ENCODE measurements at places on chromosomes 5 and 9. TPM values are rescaled to one million over a fixed set of nuclear protein-coding genes. Genes with fewer than 3 reads are reported as not detected.

IL5 gene
- not detected for total RNA-seq

- DNase-seq: no peak
Observed at GRCh38 chr9:110933350-110934001, 104.8 kb downstream of the LPAR1 start.

PNPLA7 gene
- 12.2 TPM for total RNA-seq

IFNK gene
- total RNA-seq: not detected

DNA sequence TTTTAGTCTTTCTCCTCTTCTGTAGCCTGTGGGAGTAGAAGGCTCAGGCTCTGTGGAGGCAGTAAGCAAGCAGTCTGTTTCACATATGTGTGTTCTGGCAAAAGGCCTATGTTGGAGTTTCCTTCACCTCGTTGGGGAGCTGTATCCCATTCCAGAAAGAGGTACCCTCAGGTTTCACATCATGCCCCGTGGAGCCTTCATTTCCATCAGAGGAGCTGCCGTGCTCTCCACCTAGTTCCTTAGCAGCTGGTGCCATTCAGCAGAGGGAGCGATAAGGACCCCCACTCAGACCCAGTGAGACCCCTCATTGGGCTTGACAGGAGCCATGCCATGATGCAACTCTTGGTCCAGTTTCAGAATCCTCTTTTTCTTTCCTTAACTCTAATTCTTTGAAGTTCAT, 50.6 kb upstream of the ANGPTL2 start:
- DNase-seq: no peak

DNA sequence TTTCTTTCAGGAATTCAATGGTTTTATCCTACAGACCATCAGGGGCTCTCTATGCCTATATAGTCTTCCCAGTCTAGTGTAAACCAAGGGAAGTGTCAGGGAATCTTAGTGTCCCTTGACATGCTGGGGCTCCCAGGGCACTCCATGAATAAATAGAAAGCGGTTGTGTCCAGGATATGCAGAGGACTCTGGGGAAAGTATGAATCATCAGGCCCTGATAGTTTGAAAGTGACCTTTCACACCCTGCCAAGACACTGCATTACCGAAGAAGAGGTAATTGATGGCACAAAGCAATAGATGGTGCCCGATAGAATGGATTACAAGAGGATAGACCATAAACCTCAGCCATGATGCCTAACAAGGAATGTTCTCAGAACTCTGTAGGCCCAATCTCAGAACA, 163.3 kb upstream of the DAPK1 start:
- DNase-seq: no peak

GRCh38 chr9:97367729-97368128, 44.2 kb upstream of the TDRD7 start:
- no peak for DNase-seq

EGFLAM gene
- 9.1 TPM for total RNA-seq

ANKRD33B gene
- 2.9 TPM for total RNA-seq

GRCh38 chr9:89967527-89967926, 362.7 kb downstream of the GADD45G start:
- DNase-seq: no peak

DNA sequence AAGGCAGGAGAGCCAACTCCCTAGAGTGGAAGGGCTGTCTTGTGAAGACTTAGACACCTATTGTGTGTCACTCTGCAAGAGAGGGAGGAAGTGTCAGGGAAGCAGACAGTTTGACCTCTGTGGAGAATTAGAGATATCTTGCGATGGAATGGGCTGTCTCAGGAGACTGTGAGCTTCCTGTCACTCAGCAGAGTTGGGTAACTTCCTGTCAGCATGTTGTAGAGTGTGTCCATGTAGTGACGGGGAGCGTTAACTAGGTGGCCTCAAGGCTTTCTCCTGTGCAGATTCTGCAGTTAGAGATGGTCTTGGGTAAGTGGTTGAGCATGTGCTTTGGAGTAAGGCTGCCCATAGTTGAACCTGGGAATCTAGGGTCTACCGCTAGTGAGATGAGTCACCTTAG, 136.5 kb downstream of the KIF4B start:
- no peak for DNase-seq
